ENCODE measurements at places on chromosomes 2 and 18. TPM values are rescaled to one million over a fixed set of nuclear protein-coding genes. Genes with fewer than 3 reads are reported as not detected.

The ERFE gene
- polyA plus RNA-seq: 9.2 TPM

The OTOS gene
- polyA plus RNA-seq: not detected

The NEUROD1 gene
- polyA plus RNA-seq: not detected

The TFCP2L1 gene
- 0.27 TPM for polyA plus RNA-seq

The MYL1 gene
- 9,150 TPM for polyA plus RNA-seq

The ABCG5 gene
- 0.06 TPM for polyA plus RNA-seq

The STAT4 gene
- 0.87 TPM for polyA plus RNA-seq

The CD8B2 gene
- polyA plus RNA-seq: 0.10 TPM

The ESPNL gene
- polyA plus RNA-seq: 0.97 TPM

The GPR45 gene
- polyA plus RNA-seq: not detected

The NYAP2 gene
- 0.82 TPM for polyA plus RNA-seq

The REV1 gene
- polyA plus RNA-seq: 37.0 TPM

The MAP2 gene
- polyA plus RNA-seq: 10.0 TPM

The PLCL1 gene
- 12.7 TPM for polyA plus RNA-seq

The SULT1C2 gene
- 1.1 TPM for polyA plus RNA-seq

The FBXO15 gene
- polyA plus RNA-seq: 1.0 TPM

The IL1RN gene
- 0.40 TPM for polyA plus RNA-seq

The VSNL1 gene
- polyA plus RNA-seq: 4.6 TPM

The OSGEPL1 gene
- 14.2 TPM for polyA plus RNA-seq

The SLC5A7 gene
- polyA plus RNA-seq: 0.05 TPM

The NEU4 gene
- polyA plus RNA-seq: 4.6 TPM

The REG3G gene
- polyA plus RNA-seq: not detected

The CPO gene
- 0.16 TPM for polyA plus RNA-seq

The MEP1B gene
- polyA plus RNA-seq: 0.12 TPM

The AOX1 gene
- polyA plus RNA-seq: 1.8 TPM

DNA sequence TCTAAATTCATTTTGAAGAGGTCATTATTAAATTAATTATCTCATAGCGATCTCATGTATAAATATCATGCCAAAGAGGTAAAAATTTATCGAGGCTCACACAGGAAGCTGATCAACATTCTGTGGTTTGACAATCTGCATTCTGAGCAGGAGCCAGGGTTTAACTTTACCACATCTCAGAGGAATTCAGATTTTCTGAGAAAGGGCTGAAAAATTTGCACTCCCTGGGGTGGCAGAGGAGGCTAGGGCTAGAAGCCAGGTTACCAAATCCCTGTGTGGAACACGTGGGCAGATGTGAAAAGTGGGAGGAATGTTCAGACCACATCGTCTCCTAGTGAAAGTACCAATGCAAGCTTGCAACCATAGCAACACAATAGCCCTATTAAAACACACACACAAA lies 63.5 kb upstream of the CTLA4 start:
- peak; percentile 68 for DNase-seq

- no peak for DNase-seq
These were observed 94.4 kb upstream of the RND3 start for GRCh38 chr2:150581717-150582472.

- DNase-seq: no peak
These were observed 16.2 kb upstream of the SSB start for GRCh38 chr2:169782513-169782912.

DNA sequence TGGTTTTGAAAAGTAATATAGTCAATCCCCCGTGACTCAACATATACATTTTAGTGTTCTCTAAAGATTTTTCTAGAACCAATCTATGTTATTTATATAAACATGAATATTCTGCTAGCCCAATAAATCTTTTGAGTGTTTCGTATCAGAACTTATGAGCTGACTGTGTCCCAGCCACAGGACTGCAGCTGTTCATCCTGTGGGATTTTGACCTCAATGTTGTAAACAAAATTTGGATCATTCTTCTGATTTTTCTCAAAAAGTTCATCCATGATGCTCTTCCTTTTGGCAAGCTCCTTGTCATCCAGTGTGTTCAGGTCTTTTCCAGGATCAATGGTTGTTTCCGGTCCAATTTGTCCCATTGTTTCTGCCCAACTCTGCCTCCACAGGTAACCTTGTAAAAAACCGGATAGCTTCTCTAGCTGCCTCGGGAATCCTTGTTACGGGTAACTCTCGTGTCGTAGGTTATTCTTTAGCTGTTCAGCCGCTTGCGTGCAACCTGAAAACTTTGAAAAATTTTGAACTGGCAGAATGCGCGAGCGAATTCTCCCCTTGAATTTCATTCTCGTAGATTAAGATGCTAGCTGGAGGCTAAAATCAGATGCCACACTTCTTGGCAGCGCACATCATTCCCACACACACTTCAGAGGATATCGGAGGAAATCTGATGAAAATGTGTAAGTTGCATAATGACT lies 195.2 kb downstream of the SH3BP4 start:
- no peak for DNase-seq

DNA sequence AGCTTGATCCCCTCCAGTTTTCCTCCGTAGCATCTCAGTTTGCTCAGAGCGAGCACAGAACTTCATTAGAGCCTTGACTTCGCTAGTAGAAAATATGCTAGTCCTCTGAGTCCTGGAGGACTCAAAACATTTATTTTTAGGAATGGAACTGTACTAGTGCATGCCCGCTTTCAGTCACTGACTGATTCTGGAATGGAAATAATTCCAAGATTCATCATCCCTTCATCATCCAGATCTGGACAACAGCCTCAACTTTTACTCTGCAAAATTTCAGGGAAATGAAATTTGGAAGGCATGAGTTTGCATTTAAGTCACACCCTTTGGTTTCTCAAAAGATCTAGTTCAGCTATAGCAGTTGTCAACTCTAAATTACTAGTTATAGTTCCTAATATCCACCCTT lies 304.6 kb downstream of the XIRP2 start:
- peak; percentile 30 for DNase-seq

DNA sequence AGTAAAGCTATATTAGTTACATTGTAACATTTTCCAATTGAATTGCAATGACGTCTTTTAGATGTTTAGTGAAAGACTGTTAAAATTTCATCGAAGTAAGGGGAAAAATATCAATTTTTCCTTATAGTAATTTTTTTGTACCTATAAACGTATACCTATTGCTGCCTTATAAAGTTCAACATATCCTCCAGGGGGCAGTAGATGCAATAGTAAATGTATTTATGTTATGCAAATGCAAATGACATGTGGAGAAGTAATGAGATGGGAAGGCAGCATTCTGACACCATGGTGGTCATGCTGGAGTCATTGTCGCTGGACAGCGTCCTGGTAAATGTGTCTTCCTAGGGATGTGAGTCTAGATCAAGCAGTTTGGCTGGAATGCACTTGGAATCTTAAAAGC lies 38.7 kb downstream of the MSTN start:
- DNase-seq: peak; percentile 43

DNA sequence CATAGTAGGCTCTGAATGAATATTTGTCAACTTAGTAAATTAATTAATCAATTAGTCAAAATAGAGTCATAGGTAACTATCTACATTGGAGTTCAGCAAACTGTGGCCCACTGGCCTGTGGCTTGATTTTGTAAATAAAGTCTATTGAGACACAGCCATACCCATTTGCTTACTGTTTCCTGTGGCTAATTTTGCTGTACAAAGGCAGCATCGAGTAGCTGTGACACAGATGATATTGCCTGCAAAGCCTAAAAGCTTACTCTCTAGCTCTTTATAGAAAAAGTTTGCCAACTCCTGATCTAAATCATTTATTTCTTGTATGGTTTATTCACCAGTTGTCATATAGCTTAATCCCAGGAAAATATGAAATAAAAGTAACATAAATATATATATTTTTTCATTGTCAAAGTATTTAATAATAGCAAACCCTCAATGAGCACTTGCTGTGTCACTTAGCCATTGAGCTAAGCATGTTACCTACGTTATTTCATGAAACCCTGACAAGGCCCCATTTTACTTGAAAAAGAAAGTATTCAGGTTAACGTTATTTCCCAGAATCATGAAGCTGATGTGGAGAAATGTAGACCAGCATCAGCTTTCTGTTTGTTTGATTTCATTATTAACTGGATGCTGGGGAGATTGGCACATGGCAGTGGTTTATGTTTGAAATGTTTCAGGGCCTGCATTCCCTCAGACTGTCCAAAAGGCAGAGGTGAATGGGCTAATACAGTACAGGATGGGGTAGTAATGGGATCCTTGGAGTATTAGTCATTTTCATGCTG lies 69.6 kb downstream of the ICOS start:
- DNase-seq: no peak

- no peak for DNase-seq
These were observed 285.3 kb downstream of the RAD51AP2 start for GRCh38 chr2:17232776-17233556.

- DNase-seq: no peak
These were observed 21.8 kb downstream of the CWC22 start for GRCh38 chr2:179985163-179985820.

DNA sequence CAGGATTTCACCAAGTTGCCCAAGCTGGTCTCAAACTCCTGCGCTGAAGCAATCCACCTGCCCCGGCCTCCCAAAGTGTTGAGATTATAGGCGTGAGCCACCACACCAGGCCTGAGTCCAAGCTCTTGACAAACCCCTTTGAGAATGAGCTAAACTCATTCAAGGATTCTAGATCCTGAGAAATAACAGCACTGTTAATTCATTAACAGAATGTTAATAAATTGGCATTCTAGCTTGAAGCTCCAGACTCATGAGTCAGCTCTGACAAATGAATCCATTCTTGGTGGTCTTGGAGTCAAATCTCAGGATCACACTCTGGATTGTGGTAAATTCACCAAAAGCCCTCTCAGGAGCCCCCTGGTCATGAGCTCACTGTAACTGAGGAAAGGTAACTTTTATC lies 1.8 kb downstream of the NARS1 start:
- DNase-seq: no peak

GRCh38 chr2:148770047-148770446 lies 105.0 kb upstream of the KIF5C start:
- no peak for DNase-seq

GRCh38 chr2:68925295-68925896 lies 27.3 kb downstream of the GKN2 start:
- peak; percentile 59 for DNase-seq

DNA sequence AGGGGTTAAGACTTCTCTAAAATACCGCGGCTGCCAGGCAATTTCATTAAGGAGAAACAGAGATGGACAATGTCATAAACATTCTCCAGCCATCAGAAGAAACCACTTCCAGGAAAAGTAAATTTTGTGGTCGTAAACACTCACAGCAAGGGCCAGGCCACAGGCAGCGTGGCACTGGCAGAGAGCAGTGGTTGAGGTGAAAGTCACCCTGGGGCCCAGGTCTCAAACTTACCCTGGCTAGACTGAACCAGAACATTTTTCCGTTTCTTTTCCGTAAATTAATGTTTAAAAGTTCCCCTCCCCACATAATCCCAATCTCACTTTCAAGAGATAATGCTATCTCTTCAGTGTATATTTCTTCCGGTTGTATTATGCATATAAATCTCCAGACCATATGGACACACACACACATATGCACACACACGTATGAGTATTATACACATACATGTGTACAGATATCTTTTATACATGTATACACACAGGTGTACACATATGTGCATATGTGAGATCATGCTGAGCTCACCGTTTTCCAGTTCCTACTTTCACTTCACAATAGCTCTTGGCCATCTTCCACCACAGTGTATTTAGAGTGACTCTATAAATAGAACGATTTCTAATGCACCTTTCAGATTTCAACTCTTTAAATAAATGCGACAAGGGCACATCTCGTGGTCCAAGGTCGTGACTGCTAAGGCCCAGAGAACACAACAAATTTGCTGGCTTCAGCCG lies 90.1 kb downstream of the MALT1 start:
- DNase-seq: peak; percentile 40

- DNase-seq: no peak
These were observed 209.1 kb downstream of the CTNNA2 start for GRCh38 chr2:79721966-79722365.

GRCh38 chr2:198657512-198658121 lies 800.1 kb downstream of the SATB2 start:
- no peak for DNase-seq

GRCh38 chr18:51066273-51066672 lies 36.3 kb downstream of the SMAD4 start:
- DNase-seq: peak; percentile 32

DNA sequence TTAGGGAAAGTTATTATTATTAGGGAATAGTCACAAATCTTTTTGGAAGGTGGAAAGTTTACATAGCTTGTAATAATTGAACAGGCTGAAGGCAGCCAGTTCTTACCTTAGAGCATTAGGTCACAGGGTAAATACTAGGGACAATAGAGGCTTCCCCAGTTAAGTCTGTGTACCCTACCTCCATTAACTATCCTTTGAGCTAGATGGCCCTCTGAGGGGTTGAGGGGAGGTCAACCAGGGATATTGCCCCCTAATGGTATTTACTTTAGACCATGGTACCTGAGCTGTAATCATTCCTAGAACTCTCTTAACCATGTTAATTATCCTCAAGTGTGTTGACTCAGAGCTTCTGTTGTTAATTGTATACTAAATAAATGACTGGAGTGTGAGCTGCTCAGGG lies 120.5 kb upstream of the SCN7A start:
- DNase-seq: no peak

DNA sequence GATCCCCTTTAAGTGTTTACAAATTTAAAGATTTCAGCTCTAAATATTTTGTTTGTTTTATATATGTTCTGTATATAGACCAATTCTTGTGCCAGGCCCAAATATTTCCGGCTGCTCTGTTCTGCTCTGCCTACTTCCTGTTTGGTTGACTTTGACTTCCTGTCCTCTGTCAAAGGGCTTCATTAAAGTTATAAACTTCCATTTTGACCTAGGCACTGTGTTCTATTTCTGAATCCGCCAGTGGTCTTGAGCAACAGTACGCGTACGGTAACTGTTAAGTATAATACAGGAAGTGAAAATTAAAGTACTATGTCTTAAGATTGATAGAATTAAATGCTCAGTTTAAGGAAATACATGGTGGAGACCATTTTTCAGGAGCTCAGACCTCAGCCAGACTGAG lies 13.5 kb upstream of the REL start:
- DNase-seq: peak; percentile 67

DNA sequence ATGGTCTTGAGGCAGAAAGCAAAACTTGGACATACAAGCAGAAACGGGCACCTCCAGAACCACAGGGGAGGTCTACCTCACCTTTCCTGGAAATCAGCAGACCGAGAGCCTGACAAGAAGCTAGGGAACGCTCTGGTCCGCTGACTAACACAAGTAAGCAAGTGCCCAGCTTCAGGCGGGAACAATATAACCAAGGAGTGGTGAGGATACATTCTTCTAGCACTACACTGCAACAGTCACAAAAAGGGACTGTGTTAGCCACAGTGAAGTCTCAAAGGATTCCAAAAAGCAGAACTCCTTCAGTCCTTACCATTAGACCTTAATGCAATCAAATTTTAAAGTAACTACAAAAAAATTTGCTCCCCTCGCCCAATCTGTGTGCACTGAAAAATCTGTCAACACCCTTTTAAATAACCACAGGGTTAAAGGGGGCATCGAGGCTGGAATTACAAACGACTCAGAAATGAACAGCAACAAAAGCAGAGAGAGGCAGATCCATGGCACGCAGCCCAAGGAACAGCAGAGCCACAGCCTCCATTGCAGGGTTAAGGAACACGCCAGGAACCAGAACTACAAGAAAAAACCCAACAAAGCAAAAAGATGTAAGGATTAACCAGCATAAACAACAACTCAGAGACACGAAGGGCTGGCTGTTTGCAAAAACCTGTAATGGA lies 7.1 kb downstream of the THAP4 start:
- no peak for DNase-seq

GRCh38 chr2:72386288-72386687 lies 238.6 kb upstream of the CYP26B1 start:
- no peak for DNase-seq

- no peak for DNase-seq
These were observed 3.3 kb downstream of the OLA1 start for GRCh38 chr2:174245065-174245464.
